Body of pancreas (tissue), 4 donors: ENCODE measurements at places on chromosomes 3 and 15. TPM values are rescaled to one million over a fixed set of nuclear protein-coding genes. Genes with fewer than 3 reads are reported as not detected.
A peak's percentile ranks its signal among the peaks of the same experiment; 100 is the strongest.

DNA sequence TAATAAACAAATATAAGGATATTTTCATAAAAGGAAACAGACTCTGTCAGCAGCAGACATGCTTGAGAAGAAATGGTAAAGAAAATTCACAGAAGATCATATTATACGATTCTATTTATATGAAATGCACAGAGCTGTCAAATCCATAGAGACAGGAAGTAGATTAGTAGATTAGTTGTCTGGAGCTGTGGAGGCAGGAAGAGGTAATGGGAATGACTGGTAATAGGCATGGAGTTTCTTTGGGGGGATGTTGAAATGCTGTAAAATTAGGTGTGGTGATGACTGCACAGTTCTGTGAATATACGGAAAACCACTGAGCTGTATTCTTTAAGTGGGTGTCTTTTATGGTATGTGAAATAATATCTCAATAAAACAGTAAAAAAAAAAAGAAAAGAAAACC lies 35.3 kb downstream of the CEP152 start:
- DNase-seq: no peak

- no peak for DNase-seq
Measured at GRCh38 chr15:100940767-100941379, 21.7 kb downstream of the LRRK1 start.

DNA sequence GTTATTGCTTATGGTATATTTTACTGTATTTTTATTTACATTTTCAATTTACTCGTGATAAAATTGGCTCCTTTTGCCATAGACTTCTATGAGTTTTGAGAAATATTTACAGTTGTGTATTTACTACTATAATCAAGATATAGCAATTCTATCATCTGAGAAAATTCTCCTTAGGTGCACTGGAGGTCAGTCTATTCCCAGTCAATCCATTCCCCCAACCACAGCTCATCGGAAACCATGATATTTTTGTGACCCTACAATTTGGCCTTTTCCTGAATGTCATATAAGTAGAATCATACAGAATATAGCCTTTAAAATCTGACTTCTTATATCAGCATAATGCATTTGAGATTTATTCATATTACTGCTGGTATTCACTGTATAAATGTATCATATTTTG lies 114.7 kb upstream of the LRTM1 start:
- DNase-seq: no peak

DNA sequence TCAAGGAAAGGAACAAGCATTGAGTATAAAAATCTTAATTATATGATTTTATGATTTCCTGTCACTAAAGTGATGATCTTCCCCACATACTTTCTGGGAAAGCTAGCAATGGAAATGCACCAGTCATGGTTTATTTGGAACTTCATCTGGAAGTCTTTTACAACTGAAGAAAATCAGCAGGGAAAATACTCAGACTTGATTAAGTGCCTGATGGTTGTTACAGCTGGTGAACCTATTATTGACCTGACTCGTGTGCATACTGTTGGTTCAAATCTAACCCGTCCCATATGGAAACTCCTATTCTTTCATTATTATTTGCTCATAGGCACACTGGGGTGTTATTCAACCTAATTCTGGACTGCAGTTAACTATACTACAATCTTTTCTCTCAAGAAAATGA lies 701.8 kb upstream of the CCDC54 start:
- no peak for DNase-seq

DNA sequence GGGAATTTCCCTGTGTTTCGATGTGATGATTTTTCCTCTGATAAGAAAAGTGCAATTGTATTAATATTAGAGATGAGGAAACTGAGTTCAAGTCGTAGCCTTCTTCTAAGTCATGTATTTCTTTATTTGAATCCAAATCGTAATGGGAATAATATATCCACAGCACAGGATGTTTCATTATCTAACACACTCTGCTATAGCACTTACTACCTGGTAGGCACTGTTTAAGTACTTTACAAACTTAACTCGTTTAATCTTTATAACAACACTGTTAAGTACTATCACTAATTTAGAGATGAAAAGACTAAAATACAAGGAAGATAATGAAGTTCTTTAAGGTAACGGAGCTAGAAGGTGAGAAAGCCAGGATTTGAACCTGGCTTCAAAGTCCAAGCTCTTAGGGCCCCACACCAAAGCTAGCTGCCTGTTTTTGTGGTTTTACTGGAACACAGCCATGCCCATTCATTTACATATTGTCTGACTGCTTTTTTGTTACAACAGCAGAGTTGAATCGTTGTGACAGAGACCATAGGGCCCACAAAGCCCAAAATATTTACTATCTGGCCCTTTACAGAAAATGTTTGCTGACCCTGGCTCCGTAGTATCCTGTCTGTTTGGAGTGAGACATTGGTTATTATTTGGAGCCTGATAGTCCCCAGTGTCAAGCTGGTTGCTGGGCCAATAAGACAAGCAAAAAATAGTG lies 9.6 kb upstream of the ATP13A3 start:
- DNase-seq: no peak

GRCh38 chr3:66423791-66424190 lies 77.0 kb downstream of the LRIG1 start:
- no peak for DNase-seq

DNA sequence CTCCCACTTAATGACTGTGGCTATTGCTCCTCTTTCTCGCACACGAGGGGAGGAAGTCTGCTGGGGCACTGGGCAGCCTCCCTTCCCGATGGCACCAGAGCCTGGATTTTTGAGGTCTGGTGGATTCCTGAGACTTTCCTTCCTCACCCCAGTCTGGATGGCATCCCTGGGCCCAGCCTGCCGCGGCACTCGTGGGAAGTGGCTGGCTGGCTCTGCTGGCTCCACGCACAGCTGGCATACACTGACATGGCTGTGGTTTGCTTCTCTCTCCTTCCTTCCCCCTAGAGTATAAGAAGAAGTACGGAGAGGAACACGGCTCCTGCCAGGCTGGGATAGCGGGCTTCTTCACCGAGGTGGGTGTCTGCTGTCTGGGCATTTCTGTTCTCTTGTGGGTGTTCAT lies 319.8 kb upstream of the LRRFIP2 start:
- DNase-seq: no peak

- DNase-seq: no peak
Measured at GRCh38 chr15:62519900-62520299, 354.8 kb upstream of the C2CD4B start.

DNA sequence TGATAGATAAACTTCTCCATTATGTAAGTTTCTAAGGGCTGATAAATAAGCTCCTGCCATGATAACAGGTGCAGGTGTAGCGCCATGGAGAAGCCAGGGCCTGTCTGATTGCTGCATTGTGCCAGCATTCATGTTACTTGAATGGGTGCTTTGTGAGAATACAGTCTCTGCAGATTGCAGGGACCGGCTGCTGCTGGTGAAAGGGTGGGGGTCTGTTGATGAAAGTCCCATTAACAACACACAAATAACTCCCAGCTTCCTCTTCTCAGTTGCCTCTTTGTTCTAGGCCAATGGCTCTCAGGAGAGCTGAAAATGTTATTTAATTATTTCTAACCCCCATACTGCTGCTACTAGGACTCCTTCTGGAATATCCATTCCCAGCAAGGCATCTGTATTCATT lies 77.2 kb downstream of the RTP4 start:
- no peak for DNase-seq

DNA sequence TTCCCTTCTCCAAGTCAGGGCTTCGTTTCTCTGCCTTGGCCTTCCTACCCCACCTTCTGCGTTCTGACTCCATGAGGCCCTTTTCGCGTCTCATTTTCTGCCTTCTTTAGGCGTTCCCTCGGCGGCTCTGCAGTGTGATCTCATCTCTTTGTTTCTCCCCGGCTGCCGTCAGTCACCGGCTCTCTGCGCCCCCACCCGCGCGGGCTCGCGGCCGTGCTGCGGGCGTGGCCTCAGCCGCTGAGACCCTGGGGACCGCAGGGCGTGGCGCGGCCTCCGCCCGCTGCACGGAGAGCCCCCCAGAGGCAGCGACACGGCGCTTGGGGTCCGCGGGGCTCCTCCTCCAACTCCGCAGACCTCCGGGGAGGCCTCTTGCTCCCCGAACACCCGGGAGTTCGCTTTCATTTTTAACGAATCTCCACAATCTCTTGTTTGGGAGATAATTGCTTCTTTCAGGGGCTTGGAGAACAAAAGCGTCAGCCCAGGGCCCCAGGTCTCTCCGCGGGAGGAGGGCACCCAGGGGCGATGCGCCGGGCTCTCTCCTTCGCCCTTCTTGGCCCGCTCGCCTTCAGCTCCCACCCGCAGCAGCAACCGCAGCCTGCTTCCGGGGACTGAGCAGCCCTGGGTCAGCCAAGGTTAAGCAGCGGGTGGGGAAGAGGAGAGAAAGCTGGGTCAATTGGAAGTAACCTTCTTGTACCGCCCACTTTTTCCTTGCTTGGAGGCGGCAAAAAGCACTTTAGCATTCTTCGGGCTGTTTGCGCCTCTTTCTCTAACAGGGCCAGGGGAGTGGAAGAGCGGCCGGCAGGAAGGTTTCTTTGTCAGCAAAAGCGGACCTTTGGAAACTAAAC lies 35.2 kb downstream of the GAP43 start:
- DNase-seq: peak; percentile 73

DNA sequence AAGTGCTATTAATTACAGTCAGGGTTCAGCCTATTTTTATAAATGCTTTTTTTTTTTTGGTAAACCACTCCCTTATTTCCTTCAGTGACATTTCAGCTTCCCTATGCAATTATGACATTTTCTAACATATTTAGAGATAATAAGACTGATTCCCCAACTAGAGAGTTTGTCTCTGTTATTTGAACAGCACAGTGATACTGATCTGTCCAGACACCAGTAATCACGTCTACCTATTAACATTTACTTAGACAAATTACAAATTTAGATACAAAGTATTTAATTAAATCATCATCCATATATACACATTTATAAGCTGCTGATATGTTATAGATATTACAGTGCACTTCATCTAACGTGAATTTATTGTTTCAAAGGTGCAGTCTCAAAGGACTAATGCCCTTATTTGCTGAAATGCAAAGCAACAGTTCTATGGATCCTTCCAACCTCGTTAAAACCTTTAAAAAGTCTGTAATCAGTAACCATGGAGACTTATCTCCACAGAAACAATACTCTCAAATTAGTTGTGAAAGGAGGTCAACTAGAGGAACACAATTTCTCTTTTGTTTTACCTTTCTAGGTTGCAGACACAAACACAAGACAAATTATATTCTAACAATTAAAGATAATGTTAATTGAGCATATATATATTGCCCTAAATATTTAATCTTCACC lies 1531.1 kb downstream of the SI start:
- DNase-seq: no peak

GRCh38 chr15:100229181-100230163 lies 112.3 kb downstream of the ADAMTS17 start:
- DNase-seq: no peak

DNA sequence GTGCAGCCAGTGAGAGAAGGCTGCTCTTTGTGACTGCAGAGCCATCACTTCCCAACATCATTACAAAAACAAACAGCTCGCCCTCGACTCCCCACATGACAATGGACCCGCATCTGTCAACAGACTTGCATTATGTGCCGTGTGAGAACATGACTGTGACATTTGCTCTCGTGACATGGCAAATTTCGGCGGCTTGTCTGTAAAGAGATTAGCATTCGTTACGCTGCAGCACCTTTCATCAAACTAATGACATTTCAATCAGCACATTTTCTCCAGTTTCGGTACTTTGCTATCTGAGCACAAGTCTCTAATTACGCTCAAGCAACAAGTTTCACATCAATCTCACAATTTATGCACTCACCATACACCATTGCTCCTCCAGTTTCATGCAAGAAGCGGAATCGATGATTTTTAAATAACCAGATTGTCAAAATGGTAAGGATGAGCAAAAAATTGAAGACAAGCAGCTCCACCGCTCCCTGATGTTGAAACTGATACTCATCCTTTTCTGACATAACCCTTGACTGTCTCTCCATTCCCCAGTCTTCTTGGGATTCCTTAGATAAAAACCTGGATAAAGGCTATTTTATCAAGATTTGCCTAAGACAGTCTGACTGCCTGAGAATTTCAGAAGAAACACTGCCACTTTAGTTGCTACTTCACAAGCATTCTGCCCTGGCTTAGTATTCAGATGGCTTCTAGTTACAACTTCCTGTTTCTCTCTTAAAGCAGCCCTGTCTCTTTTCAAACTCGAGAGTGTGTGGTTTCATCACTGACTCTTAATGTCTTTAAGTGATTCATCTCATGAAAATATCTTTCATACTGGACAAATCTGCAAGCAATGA lies at the start of gene SLC9A9:
Gene SLC9A9, minus strand, starts transcription at position 682 of the 845 bp plus-strand sequence. Its CDS starts 146 bp downstream, at position 536.
- DNase-seq: peak; percentile 9

DNA sequence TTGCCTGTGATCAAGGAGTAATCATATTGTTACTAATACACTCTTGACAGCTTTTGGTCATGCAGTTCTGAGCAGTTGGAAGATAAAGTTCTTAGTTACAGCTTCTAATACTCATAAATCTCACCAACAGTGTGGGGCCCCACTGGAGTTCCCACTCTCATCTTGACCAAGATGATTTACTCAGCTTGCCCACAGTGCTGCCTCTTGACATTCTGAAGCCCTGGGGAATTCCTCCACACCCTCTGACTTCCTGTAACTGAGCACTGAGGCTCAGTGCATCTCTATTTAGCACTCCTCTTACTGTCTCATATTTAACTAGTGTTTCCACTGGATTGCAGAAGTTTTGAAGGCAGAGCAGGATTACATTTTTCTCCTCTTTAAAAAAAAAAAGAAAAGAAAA lies 1.9 kb upstream of the ARL6IP5 start:
- DNase-seq: no peak

- DNase-seq: no peak
Measured at GRCh38 chr3:102532901-102533300, 98.1 kb downstream of the ZPLD1 start.

DNA sequence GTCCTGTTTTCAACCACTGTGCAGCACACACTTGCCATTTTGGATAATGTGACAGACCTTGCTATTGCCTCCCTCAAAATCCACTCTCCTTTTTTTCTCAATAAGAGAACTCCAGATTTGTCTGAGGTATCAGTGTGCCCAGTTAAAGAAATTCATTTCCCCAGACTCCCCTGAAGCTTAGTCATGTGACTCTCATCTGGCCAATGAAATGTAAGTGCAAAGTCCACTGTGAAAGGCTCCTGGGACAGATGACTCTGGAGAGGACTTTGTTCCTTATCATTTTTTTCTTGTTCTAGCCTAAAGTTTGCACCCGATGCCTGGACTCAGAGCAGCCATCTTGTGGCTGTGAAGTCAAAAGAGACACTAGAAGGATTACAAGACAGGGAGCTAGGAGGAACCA lies 268.6 kb upstream of the LRTM1 start:
- DNase-seq: no peak

DNA sequence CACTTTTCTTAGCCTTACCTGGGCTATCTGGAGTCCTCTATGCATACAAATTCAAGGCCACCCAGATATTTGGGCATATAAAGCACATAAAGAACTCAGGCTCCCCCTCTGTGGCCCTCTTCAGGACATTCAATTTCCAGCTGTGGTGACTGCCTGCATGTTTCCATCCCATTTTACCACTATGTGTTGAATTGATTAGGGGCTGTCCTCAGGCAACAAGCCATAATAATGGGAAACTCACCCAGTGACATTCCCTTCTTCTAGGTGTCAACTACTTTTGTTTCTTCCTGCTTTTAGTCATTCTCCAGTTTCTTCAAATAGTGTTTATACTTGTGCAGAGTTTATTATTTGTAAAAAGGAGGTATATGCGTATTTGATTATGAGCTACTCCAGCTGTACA lies 18.0 kb downstream of the NRG4 start:
- no peak for DNase-seq

Gene CCDC39
- 0.66 TPM for total RNA-seq

Gene KCNMB3
- 8.2 TPM for total RNA-seq

Gene CCR1
- total RNA-seq: 1.8 TPM

Gene CNOT10
- 22.1 TPM for total RNA-seq

Gene NOX5
- 0.26 TPM for total RNA-seq

Gene COL8A1
- 0.99 TPM for total RNA-seq

Gene GOLGA8H
- not detected for total RNA-seq

Gene SEMA3B
- 71.1 TPM for total RNA-seq

Gene TGM5
- not detected for total RNA-seq

Gene ARHGEF26
- 16.9 TPM for total RNA-seq

Gene CTXN2
- not detected for total RNA-seq
